ENCODE measurements at places on chromosomes 16 and 17.

- DNase-seq = no peak
Observed at GRCh38 chr16:78523212-78523985, 423.9 kb downstream of the WWOX start.

DNA sequence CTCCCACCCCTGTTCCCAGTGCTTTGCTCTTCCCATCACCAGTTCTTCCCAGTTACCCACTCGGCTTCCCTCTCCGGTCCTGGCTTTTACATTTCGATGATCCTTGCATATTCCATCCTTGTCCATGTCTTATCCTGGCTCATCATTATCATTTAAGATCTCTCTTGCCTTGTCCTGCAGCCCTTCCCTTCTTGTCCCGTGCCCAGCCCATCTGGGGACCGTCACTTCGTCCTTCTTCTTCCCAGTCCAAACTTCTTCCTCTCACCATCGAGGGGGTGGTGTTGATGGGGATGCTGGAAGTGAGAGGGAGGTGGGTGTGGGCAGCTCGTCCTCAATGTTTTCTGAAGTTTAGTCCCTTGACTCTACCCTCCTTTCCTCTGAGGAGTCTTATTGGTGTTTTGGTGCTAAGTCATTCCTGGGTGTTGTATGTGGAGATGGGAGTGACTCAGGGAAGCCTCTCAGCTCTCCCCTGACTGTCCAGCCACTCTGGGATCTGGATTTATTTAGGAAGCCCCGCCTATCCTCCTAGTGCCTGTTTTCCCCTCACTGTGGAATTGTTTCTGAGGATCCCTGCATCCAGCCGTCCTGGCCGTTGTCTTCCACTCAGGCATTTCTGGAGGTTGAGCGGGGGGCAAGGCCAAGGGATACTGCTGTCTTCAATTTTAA lies 975 bp downstream of the SNX29 start:
- DNase-seq = no peak

DNA sequence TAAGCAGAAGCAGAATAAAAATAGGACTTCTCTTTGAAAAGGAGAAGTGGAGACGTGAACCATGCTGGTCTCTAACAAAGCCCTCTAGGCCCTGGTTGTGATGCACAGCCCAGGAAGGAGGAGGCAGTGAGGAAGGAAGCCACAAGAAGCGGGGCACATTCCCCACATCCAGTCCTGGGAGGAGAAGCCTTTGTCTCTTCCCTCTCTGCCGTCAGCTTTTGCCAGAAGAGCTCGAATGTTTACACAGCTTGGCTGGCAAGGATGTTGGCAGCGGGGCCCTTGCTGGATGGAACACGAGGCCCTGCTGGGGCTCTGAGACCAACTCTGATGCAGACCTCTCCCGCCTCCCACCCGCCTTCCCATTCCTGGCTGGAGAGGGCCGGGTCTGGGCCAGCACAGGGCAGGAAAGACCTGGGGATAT lies 91.3 kb downstream of the MAF start:
- no peak for DNase-seq

DNA sequence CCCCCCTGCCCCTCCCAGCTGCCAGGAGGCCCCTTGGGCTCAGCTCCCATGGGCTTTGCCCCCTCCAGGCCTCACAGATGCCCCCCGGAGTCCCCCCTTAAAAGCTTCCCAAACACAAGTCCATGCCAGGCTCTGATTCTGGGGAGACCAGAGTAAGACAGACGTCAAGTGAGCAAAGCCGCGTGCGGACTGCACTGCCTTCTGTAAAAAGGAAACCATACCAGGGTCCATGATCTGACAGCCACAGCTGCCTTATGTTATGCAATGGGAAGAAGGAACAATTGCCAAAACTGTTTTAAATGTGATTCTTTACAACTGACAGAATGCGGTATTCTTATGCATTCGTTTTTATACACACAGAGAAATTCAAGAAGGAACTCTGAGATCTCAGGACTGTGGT lies 17.9 kb upstream of the HEXD start:
- no peak for DNase-seq

GRCh38 chr16:74999609-75000480 lies 1.0 kb downstream of the ZNRF1 start:
- peak; percentile 8 for DNase-seq

GRCh38 chr16:69340095-69340644 lies 598 bp downstream of the NIP7 start:
- no peak for DNase-seq

DNA sequence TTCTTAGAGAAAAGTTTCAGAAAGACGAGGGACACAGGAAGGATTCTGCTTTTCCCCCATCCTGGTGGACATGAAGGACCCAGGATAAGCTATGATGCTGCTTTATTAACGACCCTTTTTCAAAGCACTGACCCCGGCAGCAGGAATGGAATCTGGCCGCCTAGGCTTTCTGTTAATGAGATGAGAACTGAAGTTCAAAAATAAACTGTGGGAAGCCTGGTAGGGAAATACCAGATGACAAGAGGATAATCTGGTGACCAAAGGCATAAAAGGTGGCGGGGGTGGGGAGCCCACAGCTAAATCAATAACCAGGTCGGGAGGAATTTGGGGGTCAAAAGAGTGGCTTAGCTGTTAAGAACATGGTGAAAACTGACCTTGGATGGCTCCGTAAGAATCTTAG lies 171.0 kb downstream of the XYLT1 start:
- DNase-seq = no peak

- no peak for DNase-seq
Observed at GRCh38 chr17:77526259-77526711, 385.5 kb downstream of the SEC14L1 start.

Measured in DMS79 (cell line).